ENCODE measurements at places on chromosomes 11 and 22.

GRCh38 chr22:31127181-31127772 lies 4.5 kb downstream of the INPP5J start:
- DNase-seq = no peak

DNA sequence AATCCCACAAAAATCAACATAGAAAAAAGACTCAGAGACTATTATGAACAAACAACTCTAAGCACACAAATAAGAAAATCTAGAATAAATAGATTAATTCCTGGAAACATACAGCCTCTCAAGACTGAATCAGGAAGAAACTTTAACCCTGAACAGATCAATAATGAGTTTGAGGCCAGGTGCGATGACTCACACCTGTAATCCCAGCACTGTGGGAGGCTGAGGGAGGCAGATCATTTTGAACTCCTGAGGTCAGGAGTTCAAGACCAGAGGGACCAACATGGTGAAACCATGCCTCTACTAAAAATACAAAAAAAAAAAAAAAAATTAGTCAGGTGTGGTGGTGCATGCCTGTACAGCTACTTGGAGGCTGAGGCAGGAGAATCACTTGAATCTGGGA lies 499.5 kb upstream of the LUZP2 start:
- DNase-seq = no peak

GRCh38 chr22:31923136-31923535 lies 21.2 kb upstream of the YWHAH start:
- no peak for DNase-seq

- DNase-seq = peak; percentile 86
Measured at GRCh38 chr11:77472991-77473800, 698 bp downstream of the PAK1 start.

- no peak for DNase-seq
Measured at GRCh38 chr22:26245001-26245400, 75.7 kb downstream of the SEZ6L start.

- peak; percentile 65 for DNase-seq
Measured at GRCh38 chr22:43155789-43156188, 4.4 kb downstream of the TSPO start.

GRCh38 chr11:16154715-16155396 lies 201.5 kb downstream of the SOX6 start:
- no peak for DNase-seq

DNA sequence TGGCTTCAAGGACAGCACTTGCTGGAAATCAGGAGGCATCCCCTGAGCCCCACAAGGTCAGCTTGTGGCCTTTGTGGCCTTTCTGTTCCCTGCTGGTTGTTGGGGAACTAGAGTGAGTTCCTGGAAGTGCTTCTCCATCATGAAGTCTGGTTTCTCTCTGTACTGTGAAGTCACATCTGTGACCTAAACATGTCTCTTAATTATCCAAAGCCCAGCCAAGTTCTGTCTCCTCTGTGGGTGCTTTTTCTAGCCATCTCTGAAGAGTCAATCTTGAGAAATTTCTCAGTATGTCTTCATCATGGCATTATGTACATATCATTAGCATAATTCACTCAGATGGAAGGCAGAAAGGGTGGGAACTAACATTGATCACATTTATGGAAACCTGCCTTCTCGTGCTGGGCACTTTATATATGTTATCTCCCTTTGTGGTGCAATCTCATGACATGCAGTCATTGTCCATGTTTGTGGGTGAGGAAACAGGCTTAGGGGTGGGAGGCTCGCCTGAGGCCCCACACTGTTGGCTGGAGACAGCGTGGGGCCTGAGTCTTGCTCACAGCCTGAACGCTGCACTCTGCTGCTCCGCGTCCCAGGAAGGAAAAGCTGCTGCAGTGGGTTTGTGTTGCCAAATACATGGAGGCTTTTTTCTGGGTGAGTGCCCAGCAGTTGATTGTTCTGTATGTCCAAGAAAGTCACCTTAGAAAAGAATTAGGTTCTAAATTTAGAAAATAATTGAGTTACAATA lies 24.6 kb downstream of the IGHMBP2 start:
- no peak for DNase-seq

- DNase-seq = peak; percentile 28
Measured at GRCh38 chr11:110093407-110094297, 460 bp downstream of the ZC3H12C start.

GRCh38 chr22:39502789-39503409 lies 809 bp downstream of the MIEF1 start:
- no peak for DNase-seq

DNA sequence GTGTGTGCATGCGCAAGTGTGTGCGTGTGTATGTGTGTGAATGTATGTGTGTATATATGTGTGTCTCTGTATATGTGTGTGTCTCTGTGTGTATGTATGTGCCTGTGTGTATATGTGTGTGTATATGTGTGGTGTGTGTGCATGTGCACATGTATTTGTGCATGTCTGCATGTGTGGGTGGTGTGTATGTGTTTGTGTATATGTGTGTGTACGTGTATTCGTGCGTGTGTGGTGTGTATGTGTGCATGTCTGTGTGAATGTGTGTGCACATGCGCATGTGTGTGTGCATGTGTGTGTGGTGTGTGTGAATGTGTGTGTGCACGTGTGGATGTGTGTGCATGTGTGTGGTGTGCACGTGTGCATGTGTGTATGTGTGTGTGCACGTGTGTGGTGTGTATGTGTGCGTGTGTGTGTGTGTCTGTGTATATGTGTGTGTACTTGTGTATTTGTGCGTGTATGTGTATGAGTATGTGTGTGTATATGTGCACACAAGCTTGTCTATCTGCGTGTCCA lies 71.4 kb downstream of the SCN3B start:
- DNase-seq = no peak

DNA sequence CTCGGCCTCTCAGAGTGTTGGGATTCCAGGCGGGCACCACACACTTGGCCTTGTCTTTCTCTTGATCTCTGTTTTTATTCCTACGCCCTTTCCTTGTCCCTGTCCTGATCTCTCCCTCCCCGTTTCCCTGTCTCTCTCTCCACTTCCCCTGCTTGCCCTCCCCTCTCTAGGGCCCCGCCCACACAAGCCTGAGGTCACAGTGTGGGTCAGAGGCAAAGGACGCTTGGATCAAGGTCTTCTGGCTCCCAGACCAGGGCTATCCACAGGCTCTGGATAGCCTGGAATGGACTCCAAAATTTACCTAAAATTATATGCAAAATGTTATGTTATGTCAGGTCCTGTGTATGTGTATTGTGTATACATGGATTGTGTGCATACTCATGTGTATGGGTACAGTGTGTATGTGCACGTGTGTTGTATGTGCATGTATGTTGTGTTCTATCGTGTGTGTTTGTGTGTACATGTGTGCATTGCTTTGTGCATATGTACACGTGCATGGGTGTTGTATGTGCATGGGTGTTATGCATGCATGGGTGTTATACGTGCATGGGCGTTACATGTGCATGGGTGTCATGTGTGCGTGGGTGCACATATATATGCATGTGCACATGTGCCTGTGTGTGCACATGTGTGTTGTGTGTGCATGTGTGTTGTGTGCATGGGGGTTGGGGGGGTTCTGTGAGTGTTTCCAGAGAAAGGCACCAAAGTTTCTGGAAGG lies 38.3 kb downstream of the TP53I11 start:
- DNase-seq = no peak

DNA sequence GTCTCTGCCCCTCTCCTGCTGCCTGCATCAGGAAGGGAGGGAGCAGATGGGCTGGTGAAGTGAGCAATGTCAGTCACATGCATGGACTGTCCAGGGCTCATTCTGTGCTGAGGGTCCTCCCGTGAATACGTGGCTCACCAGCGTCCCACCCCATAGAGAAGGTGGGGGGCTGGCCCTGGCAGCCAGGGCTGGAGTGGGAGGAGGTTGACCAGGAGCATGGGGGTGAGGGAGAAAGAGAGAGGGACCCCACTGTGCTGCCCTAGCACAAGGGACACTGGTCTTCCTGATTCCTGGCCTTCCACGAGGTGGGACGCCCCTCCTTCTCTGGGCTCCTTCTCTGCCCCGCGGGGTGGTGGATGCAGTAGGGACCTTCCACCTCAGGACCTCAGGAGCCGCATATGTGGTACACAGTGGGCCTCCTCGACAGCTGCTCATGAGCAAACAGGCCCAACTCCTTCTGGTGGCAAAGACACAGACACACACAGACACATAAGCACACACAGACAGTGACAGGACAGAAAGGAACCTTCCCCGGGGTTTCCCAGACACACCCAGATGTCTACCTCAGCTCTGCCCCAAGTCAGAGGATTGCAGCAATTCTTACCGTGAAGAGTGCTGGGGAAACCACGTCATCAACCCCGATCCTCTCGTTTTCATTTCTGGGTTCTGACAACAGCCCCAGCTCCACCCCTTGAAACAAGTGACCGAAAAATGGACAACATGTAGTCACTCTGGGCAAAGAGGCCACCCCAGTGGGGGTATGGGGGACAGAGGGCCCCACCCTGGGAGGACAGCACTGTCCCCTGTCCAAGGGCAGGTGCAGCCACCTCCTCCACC lies 3.6 kb upstream of the APOBEC3A start:
- no peak for DNase-seq

DNA sequence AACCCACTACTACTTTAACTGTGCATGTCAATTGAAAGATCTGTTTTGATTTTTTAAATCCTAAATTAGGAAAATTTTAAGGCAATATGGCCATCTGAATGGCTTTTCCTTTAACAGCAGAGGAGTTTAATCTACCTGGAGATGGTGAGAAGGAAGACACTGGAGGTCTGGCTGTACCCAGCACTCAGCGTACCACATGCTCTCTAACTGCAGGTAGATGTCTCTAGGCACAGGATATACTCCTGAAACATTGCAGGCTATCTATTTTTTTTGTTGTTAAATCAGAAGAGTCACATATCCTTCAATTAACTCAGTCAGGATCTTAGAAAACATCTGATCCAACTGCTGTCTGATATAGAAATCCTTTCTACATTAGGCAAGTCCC lies 17.3 kb upstream of the CASTOR1 start:
- DNase-seq = no peak

- DNase-seq = no peak
Measured at GRCh38 chr22:45704648-45705047, 33.0 kb downstream of the ATXN10 start.

DNA sequence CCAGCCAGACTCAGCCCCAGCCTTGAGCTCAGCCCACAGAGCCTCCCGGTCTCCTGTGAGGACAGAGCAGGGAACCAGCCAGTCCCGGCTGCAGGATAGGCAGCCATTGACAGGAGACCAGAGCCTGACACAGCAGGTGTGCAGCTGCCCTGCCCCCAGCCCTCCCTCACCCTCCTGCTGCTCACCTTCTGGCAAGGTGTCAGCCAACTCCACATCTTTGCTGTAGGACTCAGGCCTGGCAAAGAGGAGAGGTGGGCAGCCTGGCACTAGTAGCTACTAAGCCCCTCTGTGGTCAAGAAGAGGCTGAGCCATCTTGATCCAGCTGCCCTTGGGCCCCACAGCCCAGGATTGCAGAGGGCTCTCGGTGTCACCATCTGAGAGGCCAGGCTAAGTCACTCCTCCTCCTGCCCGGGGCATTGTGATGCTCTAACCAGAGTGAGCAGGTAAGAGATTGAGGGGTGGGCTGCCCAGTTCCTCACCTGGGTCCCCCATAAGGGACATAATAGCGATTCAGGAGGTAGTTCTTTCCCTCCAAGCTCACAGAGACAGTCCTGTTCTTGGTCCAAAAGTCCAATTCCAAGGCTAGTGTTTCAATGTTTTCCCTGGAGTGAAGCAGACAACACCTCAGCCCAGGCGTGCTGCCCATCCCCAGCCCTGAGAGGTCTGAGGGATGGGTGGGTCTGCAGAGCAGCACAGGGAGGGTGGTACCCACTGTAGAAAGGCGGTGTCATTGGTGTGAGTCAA lies 18.6 kb downstream of the TREH start:
- no peak for DNase-seq

GRCh38 chr11:109783014-109783413 lies 310.2 kb upstream of the ZC3H12C start:
- no peak for DNase-seq

DNA sequence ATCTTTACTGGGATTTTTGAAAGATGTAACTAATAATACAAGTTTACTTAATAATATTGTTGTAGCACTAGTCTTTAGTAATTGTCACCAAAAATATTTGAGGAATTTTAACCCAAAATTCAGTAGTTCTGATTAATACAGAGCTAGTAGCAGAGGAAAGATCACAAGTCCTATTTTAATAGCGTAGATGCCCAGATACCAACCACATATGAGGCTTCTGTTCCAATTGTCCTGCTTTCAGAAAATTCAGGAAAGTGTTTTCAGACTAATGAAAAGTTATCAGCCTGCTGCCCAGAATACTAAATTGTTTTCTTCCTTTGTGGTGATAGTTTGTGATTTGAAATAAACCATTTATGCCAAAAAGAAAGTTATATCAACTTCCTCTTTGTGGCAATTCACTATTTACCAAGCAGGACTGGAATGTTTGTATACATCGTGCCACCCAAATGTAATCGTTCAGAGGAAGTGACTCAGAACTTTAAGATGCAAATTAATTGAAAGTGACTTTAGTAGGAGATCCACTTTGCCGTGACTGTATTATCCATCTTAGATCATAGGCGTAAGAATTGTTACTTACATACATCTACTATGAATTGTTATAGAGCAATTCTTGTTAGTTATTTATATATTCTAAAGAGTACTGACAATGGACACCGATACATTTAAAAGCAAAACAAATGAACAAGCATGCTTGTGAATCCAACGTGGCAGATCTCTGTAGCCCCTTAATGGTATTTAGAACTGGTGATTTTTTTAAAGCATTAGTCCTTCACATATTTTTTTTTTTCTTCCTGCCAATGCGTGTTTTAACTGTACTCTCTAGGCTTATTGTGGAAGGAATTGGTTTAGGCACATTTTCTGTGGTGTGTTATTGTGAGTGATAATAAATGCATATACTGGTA lies 231.0 kb downstream of the DDX10 start:
- DNase-seq = no peak

DNA sequence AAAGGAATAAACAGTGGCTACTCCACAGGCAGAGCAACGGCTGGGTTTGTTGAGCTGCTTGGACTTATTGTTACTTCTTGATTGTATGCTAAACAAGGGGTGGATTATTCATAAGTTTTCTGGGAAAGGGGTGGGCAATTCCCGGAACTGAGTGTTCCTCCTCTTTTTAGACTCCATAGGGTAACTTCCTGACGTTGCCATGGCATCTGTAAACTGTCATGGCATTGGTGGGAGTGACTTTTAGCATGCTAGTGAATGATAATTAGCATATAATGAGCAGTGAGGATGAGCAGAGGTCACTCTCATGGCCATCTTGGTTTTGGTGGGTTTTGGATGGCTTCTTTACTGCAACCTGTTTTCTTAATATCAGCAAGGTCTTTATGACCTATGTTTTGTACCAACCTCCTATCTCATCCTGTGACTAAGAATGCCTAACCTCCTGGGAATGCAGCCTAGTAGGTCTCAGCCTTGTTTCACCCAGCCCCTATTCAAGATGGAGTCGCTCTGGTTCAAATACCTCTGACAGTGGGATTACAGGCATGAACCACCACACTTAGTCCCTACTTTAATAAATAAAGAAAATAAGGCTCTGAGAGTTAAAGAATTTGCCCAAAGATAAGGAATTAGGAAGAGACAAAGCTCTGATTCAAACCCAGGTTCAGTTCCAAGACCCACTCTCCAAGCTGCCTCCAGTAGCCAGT lies 65.6 kb upstream of the CLMP start:
- DNase-seq = no peak

GRCh38 chr11:117011541-117011898 lies 86.7 kb downstream of the SIK3 start:
- no peak for DNase-seq
